ENCODE measurements at places on chromosomes 3 and 15.

DNA sequence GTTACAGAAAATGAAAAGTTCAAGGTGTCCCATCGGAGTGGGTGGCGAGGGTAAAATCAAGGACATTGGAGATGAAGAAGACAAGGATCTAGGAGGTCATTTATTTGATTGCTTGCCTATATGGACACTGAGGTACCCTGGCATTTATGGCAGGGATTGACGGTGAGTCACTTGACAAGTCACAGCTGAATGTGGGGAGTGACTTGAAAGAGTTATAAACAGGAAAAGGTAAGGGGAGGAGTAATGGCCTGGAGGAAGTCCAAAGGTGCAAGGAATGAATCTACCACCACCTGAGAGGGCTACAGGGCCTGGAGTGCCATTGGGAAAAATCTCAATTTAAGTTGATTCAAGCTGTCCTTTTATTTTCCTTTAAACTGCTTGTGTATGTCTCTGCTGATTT, 11.8 kb upstream of the SGO1 start:
- DNase-seq, result no peak

- no peak for DNase-seq
These were observed 140.2 kb upstream of the SPRED1 start for GRCh38 chr15:38112406-38112805.

- DNase-seq, result peak; percentile 84
These were observed 7.6 kb upstream of the THBS1 start for GRCh38 chr15:39573287-39573686.

DNA sequence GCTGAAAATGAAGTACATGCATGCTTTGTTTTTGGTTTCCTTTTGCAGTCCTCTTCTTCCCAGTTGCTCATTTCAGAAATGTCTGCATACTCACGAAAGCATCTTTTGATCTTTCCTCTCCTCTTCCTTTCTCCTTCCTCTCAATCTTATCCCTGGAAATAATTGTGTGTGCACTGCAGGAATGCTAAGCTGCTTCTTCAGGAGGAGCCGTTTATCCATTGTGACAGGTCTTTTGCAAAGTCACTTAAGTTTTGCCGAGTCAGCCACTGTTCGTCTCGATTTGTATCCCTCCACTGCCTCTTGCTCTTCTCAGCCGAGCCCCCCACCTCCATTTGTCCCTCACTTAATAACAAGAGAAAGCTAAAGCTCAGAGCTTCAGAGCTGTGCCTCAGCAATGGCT, 597.6 kb downstream of the AGBL1 start:
- no peak for DNase-seq

DNA sequence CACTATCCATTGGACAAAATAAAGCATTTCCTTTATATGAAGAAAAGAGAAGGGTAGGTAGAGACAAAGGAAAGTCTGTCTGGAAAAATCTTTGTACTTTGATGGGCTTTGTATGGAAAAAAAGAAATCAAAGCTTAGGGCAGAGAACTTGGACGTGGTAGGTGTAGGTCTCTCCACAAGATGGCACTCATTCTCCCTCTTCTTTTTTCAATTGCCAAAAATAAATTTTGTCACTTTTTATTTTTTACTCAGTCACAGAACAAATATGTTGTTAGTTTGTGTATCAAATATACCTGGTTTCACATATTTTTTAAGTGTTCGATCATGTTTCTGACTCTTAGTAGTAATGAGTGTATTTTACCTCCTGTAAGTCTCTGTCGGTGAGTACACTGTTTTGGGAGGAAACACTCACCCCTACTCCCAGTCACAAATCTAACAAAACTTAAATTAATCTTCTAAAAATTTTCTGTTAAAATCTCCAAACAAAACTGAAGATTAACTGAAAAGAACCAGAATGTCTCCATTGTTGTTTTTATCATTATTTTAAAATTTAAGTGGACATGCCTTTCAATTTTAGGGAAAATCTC, 415.8 kb upstream of the GOLIM4 start:
- DNase-seq, result no peak

- no peak for DNase-seq
These were observed 1.9 kb downstream of the P2RY12 start for GRCh38 chr3:151382671-151383070.

- DNase-seq, result no peak
These were observed 30.7 kb downstream of the ATP13A5 start for GRCh38 chr3:193347521-193348501.

DNA sequence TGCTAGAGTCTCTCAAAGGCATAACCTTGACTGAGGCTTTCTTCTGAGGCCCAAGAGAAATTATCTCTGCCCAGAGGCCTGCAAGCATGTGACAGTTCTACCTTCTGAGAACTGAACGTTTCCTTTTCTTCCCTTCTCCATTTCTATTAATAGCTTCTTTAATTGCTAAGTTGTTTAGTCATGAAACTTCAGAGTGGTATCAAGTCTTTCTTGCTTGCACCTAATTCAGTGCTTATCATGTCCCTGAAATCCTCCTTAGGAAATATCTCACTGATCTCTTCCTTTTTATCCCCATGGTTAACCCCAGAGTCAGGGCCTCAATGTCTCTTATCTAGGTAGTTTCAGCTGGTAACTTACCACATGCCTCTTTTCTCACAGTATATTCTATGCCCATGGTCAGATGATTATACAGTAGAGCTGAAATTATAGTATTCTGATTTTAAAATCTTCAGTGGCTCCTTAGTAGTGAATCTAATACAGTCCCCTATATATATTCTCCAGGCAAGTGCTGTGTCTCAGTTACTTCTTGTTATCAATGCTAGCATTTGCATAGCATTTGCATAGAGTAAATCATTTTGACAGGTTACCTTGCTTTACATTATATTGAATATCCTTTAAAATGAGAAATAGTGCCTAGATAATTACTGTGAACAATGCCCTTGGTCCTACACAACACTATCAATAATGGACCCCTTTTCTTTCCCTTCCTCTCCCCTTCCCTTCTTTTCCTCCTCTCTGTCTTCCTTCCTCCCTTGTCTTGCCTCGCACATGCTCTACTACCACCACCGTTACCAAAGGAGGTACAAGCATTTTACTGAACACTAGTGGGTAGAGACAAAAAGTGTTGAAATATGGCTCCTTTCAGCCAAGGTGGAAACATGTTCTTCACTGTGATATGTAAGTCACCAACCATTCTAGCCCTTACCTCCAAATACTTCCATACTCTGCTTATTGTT, 33.0 kb downstream of the KBTBD8 start:
- DNase-seq, result no peak

All from esophagus muscularis mucosa (tissue), 4 donors.